Stimulated activated naive CD8-positive, alpha-beta T cell treated with anti-CD3 and anti-CD28 coated beads, Interleukin-15, Interleukin-2, amounts not matched to agents 100 U/mL and 50 U/mL, for 24 hours (primary cell): ENCODE measurements at places on chromosomes 6 and 20.

DNA sequence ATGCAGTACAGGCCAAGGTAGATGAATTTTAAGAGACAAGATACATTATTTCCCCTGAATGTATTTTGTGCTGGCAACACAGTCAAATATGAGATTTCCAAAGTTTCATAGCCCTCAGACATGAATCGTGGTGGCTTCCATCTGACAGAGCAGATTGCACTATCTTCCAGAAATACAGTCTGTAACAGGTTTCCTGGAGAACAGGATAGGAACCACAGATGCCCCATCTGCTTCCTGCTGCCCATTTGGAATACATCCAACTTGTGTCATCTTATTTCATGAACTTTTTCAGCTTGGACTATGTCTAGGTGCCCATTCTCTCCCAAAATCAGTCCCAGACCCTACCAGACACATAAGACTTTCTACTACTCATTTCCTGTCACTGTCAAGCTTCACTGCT is 426.0 kb downstream of the KIF16B start:
- DNase-seq: no peak

DNA sequence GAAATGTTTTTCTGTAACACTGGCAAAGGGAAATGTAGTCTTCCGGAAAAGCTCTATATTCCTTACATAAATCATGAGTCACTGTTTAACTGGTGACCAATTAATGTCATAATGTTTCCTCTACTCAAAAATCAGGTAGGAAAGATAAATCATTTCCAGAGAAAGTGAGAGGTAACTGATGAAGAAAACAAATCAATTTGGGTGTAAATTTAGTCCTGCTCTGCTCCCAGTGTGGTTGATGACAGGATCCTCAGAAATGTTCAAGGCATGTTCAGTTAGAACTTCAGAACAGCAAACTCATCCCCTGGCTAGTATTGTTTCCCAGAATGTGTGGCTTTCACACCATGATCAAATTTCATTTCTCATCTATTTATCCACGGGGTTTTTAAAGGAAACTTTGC is 38.8 kb upstream of the SPACA1 start:
- DNase-seq: no peak

- DNase-seq: no peak
Observed at GRCh38 chr6:18055714-18056382, 66.6 kb downstream of the NHLRC1 start.

DNA sequence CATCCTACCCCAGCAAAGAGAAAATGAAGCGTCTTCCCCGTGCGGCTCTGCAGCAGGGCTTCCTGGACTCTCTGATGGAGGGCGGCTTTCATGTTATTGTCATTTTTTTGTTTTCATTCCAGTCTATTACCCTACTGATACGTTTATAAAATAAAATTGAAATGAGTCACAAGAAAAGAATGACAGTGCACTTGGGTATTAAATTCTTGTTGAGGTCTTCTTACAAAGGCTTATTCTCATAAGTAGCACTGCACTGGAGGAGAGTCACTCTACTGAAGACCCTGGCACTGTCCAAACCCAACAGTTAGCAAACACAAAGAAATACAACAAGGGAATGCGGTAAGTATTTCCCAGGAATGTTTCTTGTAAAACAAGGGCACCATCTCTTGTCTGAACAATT is 379.3 kb downstream of the MAFB start:
- no peak for DNase-seq

GRCh38 chr20:59405226-59406200 is 105.1 kb downstream of the EDN3 start:
- no peak for DNase-seq

GRCh38 chr6:35080821-35081425 is 60.2 kb downstream of the TCP11 start:
- no peak for DNase-seq

DNA sequence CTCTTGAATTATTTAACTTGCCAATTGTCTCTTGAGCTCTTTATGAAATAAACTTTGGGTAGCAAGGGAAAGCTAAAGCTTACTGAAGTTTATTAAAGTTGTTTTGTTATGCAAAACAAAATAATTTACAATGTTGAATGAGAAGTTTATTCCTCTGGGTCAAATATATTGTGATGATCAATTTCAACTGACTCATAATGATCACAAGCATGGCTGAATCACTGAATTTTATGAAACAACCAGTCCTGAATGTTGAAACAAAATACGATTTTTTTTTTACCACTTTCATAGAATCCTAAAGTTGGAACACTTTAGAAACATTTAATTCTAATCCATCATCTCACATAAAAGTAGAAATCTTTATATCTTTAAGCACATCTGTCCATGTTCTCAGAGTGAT is 110.3 kb downstream of the RWDD2A start:
- no peak for DNase-seq

- DNase-seq: no peak
Observed at GRCh38 chr20:17518339-17519052, 12.7 kb downstream of the BFSP1 start.

DNA sequence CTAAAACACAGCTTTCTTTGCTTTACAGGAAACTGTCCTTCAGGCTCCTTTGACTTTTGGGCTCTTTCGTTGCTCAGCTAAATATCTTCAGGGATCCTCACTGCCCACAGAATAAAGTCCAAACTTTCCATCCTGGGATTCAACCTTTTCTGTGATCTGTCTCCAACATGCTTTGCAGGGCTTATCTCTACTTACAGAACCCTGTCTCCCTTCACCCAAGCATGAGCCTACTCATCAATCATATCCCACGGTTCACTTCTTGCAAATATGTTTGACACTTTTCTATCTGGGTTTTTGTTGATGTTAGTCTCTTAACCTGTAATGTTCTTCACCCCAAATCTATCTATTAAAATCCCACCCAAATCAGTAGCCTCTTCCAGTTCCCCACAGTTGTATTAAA is 327.3 kb upstream of the RNF24 start:
- DNase-seq: no peak

GRCh38 chr6:20416567-20417345 is 15.1 kb downstream of the E2F3 start:
- DNase-seq: no peak

- DNase-seq: no peak
Observed at GRCh38 chr20:38063911-38064530, 30.5 kb downstream of the RPRD1B start.

DNA sequence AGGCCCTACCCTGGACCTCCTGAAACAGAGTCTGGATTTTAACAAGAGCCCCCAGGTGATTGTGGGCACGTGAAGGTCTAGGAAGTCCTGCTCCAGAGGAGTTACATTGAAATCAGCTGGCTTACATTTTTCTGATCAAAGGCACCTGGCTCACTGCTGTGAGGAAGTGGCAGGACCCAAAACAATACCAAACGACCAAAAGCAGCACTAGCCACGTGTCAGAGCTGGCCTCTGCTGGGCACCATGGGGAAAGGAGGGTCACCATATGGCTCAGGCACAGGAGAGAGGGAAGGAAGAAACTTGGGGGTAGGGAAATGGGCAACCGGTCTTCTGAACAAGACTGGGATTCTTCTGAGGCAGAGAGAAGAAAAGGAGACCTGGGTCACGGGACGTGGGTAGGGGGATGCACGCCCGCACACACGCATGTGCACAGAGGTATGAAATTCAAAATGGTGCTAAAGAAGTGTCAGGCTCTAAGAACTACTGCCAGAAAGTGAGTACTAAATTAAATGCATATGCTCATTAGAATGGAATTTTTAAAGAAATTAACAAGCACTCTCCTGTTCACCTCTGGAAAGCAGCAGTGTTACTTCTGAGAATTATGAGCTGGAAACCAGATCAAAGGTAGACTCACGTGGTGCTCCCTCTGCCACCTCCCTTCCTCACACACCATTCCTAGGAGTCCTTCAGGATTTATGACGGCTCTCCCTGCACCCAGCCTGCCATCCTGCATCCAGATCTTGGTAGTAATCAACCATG is 113.6 kb downstream of the TRERF1 start:
- no peak for DNase-seq

DNA sequence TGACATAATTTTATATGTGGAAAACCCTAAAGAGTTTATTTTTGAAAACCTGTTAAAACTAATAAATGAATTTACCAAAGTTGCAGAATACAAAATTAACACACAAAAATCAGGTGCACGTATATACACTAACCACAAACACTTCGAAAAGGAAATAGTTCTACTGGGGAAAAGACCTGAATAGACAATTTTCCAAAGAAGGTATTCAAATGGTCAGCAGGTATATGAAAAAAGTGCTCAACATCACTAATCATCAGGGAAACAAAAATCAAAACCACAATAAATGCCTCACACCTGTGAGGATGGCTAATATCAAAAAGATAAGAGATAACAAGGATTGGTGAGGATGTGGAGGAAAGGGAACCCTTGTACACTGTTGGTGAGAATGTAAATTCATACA is 110.6 kb downstream of the PXDC1 start:
- no peak for DNase-seq

GRCh38 chr6:56458324-56458884 is 184.3 kb downstream of the DST start:
- DNase-seq: no peak

DNA sequence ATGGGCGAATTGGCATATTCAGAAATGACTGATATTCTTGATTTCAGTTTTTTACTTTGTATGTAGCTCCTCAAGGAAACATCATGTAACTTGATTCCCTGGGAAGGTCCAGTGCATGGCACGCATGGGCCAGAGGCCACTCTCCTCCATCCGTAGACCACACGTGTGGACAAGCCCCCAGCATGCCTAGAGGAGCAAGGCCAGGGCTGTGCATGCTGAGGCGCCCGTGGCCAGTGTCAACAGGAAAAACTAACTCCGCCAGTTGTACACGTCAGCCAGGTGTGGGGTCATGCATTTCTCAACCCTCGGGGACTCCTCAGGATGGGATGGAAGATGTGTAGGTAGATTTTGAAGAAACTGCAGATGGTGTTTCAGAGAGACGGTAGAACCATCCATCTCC is 37.8 kb upstream of the CD93 start:
- no peak for DNase-seq

GRCh38 chr20:13099676-13100075 is 90.9 kb downstream of the SPTLC3 start:
- no peak for DNase-seq

DNA sequence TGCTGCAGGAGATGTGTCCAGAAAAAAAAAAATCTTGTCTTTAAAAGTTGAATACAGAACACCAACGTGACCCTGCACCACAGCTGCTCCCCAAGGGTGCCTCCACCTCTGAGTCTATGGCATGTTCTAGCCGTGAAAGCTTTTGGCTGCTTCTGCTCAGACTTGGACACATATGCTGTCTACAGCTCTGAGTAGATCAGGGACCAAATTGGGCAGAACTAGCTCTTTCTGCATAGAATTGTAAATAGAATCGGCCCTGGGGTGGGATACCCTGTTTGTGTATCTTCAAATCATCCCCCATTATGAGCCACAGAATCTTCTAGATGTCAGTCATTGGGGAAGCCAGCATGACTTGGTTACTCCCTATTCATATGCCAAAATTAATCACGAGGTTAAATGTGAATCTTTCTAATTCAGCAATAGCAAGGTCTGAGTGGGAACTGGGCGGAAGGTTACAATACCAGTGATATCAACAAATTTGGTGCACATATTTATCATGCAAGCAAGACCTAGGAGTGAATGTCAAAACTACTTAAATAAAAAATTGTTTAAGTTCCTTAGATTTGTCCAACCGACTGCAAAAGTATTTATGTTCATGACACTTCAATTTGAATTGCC is 302.8 kb downstream of the KIF16B start:
- no peak for DNase-seq

GRCh38 chr20:2919518-2920245 is 46.4 kb downstream of the PTPRA start:
- DNase-seq: no peak

GRCh38 chr6:108565893-108566292 is 5.2 kb downstream of the FOXO3 start:
- DNase-seq: no peak

DNA sequence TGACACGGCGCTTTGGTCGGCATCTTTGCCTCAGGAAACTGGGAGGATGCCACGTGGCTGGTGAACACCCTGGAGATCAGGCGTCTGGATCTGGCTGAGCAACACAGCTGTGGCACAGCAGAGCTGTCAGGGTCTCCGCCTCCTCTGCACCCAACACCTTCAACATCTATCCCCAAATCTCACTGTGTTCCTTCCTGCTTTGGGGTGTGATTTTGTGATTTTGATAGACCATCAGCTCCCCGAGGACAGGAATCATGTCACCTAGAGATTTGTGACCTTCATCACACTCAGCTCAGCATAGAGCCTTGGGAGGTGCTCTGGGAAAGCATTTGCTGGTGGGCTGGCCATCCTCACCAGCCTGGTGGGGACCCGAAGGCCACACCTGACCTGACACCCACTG is 203.7 kb upstream of the FOXQ1 start:
- DNase-seq: no peak

GRCh38 chr20:46040902-46041535 is 12.0 kb downstream of the SLC12A5 start:
- DNase-seq: peak; percentile 71

GRCh38 chr6:42350911-42351310 is 100.8 kb downstream of the TRERF1 start:
- DNase-seq: no peak

- no peak for DNase-seq
Observed at GRCh38 chr20:45028424-45029136, 62.3 kb downstream of the STK4 start.

DNA sequence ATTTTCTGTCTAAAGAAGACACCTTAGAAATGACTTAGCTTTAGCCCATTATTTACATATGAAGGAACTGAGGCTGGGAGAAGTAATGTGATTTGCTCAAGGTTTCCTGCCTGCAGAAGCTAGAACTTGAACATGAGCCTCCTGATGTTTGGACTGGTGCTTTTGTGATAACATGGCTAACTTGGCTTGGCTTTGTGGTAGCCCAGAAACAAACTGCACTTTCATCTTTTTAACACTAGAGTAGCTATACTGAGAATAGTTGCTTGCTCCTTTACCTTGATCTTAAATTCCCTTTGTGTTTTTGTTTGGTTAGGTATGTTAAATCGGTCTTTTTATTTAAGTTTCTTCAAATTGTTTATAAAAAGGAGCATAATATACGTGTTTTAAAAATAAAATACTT is 163.5 kb upstream of the MANEA start:
- no peak for DNase-seq

DNA sequence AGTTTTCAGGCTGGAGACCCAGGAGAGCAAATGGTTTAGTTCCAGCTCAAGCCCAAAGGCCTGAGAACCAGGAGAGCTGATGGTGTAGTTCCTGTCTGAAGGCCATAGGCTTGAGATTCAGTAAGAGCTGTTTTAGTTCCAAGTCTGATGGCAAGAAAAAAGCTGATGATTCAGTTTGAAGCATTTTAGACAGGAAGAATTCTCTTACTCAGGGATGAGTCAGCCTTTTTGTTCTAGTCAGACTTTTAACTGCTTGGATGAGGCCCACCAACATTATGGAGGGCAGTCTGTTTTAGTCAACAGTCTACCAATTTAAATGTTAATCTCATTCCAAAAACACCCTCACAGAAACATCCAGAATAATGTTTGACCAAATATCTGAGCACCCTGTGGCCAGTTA is 2.5 kb downstream of the ZSCAN26 start:
- no peak for DNase-seq

DNA sequence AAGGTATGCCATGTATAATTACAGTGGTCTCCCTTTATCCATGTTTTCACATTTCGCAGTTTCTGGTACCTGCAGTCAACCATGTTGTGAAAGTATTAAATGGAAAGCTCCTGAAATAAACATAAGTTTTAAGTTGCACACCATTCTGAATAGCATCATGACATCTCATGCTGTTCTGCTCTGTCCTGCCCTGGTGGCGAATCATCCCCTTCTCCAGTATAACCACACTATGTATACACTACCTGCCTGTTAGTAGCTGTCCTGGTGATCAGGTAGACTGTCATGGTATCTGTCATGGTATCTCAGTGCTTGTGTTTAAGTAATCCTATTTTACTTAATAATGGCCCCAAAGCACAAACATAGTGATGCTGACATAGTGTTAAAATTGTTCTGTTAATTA is 97.1 kb downstream of the ZFAND3 start:
- no peak for DNase-seq
